ENCODE measurements at places on chromosomes 16 and 17.

DNA sequence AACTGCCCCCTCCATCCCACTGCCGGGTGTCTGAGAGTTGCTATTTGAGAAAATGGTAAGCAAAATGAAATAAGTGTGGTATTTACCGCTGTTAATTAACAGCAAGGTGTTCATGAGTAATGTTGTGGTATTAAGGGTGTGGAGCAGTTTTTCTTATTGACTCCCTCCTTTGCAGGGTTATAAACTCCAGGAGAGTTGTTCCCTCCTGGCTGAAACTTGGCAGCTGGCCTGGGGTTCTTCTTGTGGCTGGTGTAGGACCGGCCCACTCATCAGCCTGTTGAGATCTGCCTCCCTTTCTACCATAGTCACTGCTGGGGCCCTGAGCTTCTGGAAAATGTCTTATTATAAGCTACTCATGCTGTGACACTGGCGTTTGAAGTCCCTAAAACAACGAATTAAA lies 128.6 kb downstream of the SOX9 start:
- no peak for DNase-seq

DNA sequence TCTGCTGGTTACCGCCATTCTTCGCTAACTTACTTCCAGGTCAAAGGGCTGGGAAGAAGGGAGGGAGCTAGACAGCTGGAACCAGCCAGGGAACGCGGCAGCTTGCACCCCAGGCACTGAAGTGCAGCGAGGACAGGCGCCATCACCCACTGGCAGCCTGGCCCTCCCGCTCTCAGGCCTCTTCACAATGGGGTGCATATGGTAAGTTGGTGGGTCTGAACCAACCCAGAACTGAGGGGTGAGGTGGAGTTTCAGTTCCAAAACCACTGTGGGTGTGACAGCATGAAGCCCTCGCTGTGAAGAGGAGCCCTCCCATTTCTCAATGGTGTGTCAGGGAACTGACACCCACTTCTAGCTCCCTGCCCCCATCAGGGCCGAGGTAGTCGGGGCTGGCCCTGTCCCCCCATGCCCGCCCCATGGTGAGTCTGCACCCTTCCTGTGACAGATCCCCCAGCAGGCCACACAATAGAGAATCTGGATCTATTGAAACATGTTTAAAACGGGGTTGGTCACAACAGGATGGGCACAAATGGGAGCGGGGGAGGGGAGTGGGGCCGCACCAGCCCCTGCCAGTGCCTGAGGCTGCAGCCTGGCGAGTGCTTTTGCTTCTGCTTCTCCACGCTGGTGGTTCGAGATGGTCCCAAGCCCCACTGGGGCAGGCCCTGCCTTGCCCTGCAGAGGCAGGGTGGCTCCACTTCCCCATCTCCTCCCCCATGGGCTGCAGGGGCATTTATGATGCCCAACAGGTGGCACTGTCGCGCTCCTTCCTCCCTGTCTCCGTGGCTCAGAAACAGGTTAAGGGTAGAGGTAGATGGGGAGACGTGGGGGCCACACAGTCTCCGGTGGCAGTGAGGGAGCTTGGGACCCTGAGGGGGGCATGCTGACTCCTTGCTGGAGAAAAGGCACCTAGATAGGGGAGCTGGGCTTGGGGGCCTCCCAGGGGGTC lies 2.3 kb downstream of the LIMD2 start:
- peak; percentile 38 for DNase-seq

DNA sequence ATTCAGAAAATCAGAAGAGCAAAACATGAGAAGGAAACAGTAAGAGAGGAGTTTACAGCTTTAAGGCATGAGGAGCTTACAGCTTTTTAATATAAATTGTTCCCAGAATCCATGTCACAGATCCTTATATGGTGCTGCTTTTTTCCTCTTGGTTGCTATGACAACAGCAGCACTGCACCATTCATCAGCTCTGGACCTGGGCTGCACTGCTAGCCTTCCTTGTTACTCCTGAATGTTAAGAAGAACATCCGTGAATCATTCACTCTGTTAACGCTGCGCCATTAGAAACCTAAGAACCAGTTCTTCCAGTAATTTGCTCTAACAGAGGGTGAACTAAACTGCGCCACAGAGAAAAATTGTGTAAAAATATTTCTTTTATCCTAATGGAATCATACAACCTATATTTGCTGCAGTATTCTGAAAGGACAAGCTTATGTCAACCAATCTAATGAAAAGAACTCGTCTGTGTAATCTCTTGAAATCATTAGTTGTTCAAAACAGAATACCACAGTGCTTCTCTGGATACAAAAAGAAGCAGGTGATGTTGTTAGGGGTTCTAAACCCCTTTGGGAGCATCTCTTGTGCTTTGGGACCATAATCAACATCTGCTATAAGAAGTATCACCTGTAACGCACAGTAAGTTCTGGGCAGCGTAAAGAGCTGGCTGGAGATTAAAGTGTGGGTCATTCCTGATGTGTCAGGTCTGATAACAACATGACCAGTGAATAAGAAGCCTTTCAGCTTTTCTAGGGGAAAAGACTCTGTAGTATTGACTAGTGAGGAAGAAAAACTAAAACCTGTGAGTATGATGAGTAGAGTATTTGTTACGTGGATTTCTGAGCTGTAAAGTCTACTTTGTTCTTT lies 151.2 kb downstream of the TANC2 start:
- DNase-seq: no peak

GRCh38 chr16:87201052-87201451 lies 116.1 kb downstream of the C16orf95 start:
- no peak for DNase-seq

DNA sequence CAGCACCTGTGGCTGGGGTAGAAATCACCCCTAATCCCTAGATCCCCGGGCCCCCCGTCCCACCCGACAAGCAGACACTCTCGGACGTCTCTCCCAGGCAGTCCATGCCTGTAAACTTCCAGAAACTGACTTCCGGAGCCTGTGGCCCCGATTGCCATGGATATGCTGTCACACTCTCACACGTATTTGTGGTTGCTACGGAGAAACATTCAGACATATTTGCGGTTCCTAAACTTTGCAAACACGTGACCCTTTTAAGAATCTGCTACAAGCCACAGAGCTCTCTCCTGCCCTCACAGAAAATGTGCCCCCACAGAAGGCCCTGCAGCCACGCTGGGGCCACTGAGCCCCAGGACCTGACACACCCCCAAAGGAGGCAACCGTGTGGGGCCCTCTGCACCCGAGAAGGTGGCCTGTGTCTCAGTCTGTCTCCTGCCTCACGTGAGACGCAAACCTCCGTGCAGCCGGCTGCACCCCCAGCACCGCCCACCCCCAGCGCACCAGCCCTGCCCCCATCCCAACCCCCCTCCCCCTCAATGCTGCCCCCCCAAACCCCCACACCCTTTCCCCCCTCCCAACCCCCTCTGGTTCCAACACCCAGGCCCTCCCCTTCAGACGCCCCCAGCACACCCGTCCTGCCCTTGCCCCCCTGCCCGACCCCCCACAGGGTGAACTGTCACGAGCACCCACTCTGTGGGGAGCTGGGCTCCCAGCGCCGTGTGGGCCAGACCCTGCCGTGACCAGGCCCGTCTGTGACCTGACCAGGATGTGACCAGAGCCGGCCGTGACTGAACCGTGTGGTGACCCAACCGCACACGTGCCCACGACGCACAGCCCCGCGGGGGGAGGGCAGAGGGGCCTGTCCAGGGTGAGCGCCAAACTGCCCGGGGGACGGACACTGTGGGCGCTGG lies 66.3 kb upstream of the METRNL start:
- DNase-seq: no peak

- DNase-seq: no peak
Measured at GRCh38 chr17:70352834-70353233, 183.5 kb downstream of the KCNJ2 start.
